ENCODE measurements at places on chromosomes 6 and 20.

- DNase-seq, result no peak
These were observed 120.4 kb downstream of the SYNDIG1 start for GRCh38 chr20:24589815-24590177.

DNA sequence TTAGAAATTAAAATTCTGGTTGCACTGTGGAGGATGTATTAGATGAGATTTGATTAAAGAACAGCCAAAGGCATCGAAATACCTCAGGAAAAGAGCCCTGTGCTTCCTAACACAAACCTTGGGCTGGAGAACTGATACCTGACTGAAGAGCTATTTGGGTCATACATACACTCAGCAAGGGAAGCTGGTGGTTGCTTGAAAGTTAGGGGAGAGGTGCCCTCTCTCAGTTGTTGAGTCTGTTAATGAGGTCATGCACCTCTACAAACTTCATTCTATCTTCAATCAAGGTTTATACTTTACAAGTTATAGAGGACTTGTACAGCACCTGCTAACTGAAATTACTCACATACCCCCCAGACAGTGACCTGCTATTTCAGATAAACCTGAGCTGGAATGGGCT, 25.5 kb downstream of the FAM184A start:
- no peak for DNase-seq

- DNase-seq, result no peak
These were observed 177.6 kb upstream of the LRFN2 start for GRCh38 chr6:40764726-40765125.

GRCh38 chr6:144683216-144684070, 398.3 kb downstream of the UTRN start:
- no peak for DNase-seq

- DNase-seq, result no peak
These were observed 16.8 kb upstream of the MYMX start for GRCh38 chr6:44199883-44200282.

GRCh38 chr20:62740286-62741141, 31.9 kb downstream of the NTSR1 start:
- DNase-seq, result peak; percentile 85

GRCh38 chr20:62501801-62502495, 26.2 kb upstream of the GATA5 start:
- DNase-seq, result peak; percentile 75

GRCh38 chr6:113903666-113904330, 46.7 kb downstream of the MARCKS start:
- DNase-seq, result no peak

DNA sequence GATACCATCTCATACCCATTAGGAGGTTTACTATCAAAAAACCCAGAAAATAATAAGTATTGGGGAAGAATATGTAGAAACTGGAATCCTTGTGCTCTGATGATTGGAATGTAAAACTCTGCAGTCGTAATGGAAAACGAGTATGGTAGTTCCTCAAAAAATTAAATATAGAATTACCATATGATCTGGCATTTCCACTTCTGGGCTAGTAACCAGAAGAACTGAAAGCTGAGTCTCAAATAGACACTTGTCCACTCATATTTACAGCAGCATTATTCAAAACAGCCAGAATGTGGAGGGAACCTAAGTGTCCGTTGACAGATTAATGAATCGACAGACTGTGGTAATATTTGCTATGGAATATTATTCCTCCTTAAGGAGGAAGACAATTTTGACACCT, 44.3 kb downstream of the FOXC1 start:
- no peak for DNase-seq

GRCh38 chr6:35473850-35474130, 5.6 kb downstream of the RPL10A start:
- DNase-seq, result no peak

- DNase-seq, result no peak
These were observed 62.4 kb downstream of the PRSS35 start for GRCh38 chr6:83574783-83575182.

DNA sequence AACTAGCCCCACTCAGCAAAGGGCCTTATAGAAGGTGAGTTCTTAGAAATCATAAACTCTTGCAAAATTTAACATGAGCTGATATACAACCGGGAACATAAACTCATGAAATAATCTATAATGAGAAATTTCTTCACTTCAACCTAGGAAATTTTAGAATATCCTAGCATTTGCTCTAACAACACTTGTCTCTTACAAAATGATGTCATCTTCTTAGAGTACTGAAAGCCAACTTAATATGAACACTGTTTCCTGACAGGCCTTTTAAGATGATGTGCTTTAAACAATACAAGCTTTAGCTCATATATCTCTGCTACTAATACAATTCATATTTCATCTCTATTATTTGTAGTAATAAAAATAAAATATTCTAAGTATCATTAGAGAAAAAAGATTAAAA, 932 bp downstream of the PACRG start:
- DNase-seq, result no peak

- no peak for DNase-seq
These were observed 42.3 kb downstream of the RPP40 start for GRCh38 chr6:4961322-4962168.

GRCh38 chr6:48775157-48775556, 664.2 kb upstream of the PTCHD4 start:
- no peak for DNase-seq

GRCh38 chr6:153831350-153832078, 207.5 kb upstream of the OPRM1 start:
- no peak for DNase-seq

DNA sequence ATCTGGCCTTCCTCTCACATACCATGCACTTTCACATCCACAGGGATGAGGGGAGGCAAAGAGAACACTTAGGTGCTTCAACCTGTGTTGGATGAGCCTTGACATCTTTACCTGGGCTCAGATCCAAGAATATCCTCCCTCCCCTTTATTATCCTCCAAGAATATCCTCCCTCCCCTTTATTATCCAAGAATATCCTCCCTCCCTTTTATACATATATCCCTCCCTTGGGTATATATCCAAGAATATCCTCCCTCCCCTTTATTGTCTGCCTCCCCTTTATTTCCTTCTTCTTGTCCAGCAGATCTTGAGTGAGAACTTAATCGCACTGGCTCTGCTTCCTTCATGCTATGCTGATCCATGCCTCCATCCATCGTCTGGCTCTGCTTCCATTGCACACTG, 30.3 kb downstream of the LAMA4 start:
- DNase-seq, result no peak

DNA sequence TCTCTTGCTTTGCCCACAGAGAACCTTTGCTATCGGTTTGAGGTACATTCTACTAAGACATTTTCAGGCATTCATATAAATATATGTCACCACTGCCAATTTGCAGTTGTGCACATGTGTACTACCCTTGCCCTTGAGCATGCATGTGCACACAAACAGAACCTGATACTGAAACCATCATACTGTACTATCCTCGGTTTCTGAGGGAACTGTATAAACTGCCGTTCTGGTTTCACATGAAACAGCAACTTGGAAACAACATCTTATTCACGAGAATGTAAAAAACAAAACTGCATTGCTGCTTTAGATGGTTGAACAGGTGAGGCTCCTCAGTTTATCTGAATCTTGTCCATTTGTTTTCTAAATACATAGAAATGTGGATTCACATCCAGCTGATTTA, 151.2 kb upstream of the TMEM170B start:
- no peak for DNase-seq

DNA sequence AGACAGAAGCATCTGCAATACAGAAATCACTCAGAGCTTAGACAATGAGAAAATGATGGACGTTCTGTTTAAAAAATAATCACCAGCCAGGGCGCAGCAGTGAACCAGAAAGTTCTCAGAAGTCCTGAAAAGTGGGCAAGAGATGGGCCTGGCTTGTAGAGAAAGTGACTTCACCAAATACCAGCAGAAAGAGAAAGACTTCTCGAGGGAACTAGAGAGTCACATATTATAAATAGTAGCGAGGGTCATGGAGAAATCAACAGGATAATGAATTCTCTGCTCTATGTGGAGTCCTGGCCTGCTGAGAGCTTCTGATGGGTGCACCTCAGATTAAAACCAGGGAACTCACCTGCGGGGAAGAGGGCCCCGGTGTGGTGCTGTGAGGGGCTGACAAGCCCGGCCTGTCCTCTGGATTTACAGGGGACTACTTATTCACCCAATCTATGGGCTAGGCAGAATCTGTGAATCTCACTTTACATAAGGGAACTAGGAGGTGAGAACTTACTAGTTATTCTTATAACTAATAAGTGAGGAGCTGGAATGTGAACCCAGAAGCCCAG, 5.6 kb upstream of the RAMACL start:
- DNase-seq, result no peak

DNA sequence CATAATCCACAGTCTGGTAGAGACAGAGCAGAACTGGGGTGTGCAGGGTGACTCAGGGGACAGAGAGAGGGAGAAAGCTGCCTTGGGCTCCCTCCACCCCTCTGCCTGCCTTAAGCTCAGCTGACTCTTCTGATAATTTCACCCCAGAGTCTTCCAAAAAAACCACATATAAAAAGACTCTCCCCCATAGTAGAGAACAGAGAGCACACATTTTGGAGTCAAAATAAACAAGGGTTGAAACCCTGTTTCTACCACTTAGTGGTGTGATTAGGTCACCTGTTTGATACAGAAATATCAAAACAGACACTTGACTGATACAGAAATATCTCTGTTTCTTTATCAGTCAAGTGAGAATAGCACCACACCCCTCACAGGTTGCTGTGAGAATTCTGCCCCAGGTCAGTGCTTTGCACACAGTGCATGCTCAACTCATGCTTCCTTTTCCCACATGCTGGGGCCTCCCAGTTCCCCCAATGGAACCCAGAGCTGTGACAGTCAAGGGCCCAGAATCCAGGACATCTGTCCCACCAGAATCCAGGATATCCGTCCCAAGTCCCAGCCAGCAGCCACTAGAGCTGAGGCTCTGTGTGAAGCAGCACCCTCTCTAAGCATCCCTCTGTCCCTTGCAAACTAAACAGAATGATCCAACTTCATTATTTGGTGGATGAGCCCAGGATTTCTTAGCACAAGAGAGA, 1.2 kb downstream of the TREML2 start:
- peak; percentile 80 for DNase-seq

DNA sequence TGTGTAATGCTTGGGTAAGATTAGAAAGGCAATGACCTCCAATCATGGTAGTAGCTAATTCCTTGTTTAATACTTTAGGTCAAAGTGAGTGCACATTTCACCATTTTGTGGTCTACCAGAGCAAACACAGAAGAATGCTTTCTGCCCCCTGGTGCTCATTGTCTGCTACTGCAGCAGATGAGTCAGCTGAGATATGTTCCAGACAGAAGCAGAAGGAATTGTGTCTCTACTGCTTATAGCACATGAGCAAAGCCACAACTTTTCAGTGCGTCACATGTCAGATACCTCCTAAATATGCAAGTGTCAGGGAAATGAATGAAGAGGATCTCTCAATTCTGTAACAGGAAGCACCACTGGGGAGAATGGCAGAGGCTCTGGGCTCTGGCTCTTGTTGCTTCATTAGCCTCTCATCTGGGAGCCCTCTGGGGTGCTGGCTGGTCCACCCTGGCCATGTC, 308.9 kb downstream of the ALDH8A1 start:
- peak; percentile 90 for DNase-seq

GRCh38 chr6:56019973-56020372, 144.6 kb upstream of the BMP5 start:
- DNase-seq, result no peak

- no peak for DNase-seq
These were observed 58.7 kb downstream of the AGPAT4 start for GRCh38 chr6:161215193-161215592.

DNA sequence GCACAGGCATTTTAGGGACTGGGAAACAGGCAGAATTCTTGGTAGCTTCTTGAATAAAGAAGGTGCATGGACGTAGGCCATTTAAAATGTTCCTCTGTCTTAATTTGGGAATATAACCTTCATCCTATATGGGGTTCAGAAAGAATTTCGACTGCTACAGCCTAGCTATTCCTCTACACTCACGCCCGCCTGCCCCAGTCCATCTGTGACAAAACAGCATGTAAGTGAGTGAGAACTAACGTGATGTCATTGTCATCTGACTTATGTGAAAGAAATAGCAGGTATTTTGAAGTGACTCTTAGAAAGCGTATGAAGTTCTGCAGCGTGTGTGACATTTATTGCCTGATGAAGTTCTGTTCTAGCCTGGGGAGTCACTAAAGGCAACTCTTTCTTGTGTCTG, 52.2 kb upstream of the SLC22A1 start:
- DNase-seq, result no peak

GRCh38 chr20:37397076-37397953, 51.4 kb downstream of the SRC start:
- peak; percentile 47 for DNase-seq

DNA sequence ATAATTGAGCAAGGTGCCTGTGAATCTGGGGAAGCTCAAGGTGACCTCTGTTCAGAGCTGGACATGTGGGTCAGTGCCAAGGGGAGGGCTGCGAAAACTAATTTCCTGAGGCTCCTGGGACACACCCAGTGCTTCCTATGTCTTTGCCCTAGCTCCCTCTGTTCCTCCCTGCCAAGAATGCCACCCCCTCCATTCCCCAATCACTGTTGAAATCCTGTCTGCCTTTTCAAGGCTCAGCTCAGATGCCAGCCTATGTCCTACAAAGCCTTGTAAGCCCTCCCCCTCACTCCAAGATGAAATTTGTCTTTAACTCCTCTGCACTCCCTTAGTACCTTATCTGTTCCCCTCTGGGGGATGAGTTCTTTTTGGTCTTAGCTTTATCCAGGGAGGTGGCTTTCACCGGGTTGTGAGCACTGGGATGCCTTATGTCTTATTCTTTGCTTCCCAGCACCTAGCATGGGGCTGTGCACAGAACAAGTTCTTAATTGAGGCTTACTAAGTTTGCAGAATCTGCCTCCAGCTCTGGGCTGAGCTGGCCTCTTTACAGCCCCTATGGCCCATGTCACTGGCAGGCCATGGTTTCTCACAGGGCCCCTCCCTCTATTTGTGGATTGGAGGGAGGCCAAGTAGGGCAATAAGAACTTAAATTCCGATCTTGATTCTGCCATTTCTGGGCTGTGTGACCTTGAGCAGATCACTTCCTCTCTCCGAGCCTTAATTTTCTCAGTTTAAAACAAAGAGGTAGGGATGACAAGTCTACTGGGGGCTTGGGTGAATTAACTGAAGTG, 51.5 kb upstream of the EPB41L1 start:
- no peak for DNase-seq

- no peak for DNase-seq
These were observed 137.5 kb downstream of the NRN1 start for GRCh38 chr6:5869261-5869660.

Measured in hematopoietic multipotent progenitor cell treated with erythropoietin and hydrocortisone succinate and interleukin-3 and kit ligand, for 4 days (in vitro differentiated cells).